ENCODE measurements at places on chromosomes 16 and 17.

- DNase-seq: no peak
These were observed 123.2 kb downstream of the CDRT15L2 start for GRCh38 chr17:20702692-20703091.

- DNase-seq: no peak
These were observed 367.4 kb upstream of the TNRC6C start for GRCh38 chr17:77590951-77591735.

DNA sequence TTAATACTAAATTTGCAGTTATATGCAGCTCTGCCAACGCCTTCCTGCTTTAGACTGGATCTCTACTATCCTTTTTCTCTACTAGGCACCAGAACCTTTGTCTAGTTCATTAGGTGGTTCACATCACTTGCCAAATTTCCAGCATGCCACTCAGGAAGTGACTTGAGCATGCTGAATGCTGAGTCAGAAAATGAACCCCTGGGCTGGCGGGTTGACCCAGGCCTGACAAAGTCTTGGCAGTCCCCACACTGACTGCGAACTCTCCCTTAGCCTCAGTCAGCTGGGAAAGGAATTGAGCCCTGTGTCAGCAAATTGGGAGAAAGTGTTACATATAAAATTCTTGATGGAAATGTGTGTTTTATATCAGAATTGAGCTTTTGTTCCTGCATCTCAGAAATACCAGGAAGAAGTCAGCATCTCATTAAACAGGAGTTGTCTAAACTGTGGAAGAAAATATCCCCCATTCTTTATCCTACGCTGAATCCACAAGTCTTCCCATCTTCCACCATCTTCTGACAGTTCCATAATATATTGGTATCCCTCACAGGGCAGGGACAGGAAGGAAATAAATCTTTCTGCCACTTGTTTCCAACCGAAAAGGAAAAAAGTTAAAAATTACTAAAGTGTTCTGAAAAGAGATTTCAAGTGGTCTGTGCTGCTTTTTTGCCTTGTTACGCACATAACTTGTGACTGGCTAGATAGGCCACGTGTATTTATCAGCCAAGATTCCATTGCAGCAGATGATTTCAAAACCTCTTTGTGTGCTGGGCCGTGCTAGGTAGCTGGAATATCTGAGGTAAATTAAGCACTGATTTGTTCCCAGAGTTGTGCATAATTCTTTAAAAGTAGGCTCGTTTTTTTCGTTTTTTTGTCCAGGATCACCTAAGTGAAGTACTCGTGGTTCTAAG lies 16.7 kb upstream of the SLC12A3 start:
- no peak for DNase-seq

- DNase-seq: no peak
These were observed 22.2 kb downstream of the KIAA0513 start for GRCh38 chr16:85049706-85050305.

- no peak for DNase-seq
These were observed 221.4 kb downstream of the MAF start for GRCh38 chr16:79379095-79379494.

GRCh38 chr16:12613131-12613991 lies 190.3 kb downstream of the CPPED1 start:
- DNase-seq: no peak
